ENCODE measurements at places on chromosomes 5 and 9.
A peak's percentile ranks its signal among the peaks of the same experiment; 100 is the strongest.

DNA sequence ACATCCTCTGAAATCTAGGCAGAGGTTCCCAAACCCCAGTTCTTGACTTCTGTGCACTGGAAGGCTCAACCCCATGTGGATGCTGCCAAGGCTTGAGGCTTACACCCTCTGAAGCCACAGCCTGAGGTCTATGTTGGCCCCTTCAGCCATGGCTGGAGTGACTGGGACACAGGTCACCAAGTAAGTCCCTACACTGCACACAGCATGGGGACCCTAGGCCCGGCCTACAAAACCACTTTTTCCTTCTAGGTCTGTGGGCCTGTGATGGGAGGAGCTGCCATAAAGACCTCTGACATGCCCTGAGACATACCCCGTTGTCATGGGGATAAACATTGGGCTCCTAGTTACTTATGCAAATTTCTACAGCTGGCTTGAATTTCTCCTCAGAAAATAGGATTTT lies 418.8 kb upstream of the CCNH start:
- no peak for DNase-seq

DNA sequence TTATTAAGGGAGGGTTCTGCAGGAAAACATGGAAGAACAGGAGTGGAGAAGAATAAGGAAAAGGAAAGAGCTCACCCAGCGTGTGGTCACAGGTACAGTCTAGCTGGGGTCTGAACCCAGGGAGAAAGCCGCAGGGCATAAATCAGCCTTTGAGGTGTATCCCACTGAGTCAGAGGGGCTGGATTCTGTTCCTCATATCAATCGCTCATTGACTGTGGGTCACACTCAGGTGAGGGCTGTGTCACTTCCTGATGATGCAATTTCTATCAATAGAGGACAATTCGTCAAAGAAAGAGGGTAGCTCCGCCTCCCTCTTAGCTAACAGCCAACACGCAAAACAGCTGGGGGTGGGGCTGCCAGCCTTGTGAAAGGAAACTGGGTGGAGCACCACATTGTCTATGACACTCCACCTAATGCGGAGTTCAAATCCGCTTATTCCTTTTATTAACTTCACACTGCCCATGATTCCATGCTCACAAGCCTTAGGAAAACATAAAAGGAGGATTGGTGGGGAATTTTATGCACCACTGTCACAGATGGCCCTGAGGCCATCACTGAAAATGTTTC lies 176.2 kb downstream of the ICE1 start:
- no peak for DNase-seq

DNA sequence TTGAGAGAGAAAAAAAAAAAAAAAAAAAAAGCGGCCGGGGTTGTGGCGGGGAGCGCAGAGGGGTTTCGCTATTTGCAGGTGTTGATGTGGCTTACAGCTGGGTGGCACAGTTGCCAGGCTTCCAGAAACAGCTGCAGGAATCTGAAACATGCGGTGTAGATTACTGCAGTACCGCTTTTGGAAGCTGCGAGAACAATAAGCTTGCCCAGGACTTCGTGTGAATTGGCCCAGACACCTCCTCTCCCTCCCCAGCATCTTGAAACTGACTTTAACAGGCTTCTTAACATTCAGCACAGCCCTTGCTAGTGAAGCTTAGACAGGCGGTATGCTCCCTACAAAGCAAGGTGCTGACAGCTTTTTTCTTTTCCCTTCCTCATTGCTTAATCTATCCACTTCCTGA lies 104.0 kb downstream of the ATP10B start:
- no peak for DNase-seq

GRCh38 chr5:42500003-42500599 lies 76.9 kb downstream of the GHR start:
- no peak for DNase-seq

GRCh38 chr9:106503759-106504158 lies 359.2 kb upstream of the ZNF462 start:
- DNase-seq: no peak

DNA sequence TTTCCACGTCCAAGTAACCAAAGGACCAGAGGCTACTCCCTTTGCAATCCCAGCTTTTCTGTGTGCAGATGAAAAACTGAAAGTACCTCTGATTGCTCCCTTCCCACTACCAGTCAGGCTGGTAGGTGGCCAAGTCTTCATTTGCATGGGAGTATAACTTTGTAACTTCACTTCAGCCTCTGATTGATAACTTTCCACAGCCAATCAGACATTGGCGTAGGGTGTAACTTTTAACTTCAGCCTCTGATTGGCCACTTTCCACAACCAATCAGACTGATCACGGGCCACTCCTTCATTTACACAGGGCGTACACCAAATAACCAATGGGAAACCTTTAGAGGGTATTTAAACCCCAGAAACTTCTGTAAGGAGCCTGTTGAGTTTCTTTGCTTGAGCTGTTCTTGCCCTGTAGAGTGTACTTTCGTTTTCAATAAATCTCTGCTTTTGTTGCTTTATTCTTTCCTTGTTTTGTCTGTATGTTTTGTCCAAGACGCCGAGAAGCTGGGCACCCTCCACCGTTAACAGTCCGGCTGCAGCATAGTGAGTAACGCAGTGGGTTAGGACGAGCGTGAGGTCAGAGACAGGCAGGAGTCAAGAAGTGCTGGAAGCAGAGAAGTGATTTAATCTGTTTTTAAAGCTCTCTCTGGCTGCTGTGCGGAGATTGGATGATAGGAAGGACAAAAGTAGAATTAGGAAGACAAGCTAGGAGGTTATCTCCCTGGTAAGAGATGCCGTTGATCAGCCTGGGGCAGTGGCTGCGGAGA lies 3.5 kb upstream of the EXOSC2 start:
- peak; percentile 87 for DNase-seq
